ENCODE measurements at places on chromosomes 13 and 19.

DNA sequence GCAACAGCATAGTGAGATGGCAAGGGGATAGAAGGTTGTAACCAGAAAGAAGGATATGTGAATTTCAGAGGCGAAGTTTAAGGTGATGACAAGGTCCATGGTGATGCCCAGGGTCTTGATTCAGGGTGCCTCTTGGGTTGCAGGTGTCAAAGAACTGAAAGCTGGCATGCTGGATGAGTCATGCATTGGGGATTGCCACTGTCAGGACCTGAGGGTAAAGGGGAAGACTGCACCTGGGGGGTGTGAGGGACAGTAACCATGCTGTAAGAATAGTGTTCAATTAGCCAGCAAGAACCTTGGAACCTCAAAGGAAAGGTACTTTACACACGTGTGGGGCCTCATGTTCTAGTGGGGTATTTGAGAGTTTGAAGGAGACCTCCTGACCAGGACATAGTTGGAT, 279.6 kb downstream of the SLC7A1 start:
- no peak for DNase-seq

DNA sequence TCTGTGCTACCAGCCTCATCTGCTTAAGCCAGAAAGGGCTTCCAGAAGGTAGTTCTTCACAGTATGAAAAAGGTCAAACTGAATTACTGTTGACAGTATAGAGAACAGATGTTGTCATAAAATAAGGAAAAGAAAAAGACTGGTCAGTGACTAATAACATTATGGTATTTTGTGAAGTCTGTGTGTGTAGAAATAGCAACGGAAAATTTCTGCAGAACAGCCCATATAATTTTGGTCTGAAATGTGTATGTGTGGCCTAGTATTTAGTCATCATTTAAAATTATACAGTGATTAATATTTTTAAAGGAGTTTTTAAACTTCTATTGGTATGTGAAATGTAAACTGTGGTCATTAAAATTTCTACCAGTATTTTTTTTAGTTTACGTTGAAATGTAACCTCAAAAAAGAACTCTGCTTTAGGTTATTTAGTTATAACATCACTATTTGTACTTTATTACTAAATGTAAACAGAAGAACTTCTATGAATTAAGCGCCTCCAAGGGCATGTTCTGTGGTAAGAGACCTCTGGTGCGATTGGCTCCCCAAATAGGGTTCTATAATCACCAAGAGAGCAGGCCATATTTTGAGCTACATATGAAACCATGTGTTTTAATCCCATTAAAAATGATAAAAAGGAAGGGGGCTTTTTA, 3.3 kb upstream of the GPR183 start:
- no peak for DNase-seq

DNA sequence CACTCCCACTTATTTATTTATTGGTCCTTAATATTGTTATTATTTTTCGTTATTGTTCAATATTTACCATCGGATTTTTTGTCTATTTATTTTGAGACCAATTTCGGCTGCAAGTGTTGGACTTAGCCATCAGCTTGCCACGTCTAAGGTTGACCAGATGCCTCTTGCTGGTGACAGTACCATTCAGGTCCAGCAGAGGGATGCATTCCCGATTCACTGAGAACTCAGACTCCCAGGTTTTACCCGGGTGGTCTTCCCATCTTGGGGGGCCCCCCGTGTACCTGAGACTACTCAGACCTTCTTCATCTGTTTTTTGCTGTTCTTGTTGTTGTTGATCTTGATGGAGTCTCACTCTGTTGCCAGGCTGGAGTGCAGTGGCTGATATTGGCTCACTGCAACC, 1435.2 kb downstream of the UQCRFS1 start:
- DNase-seq = no peak

DNA sequence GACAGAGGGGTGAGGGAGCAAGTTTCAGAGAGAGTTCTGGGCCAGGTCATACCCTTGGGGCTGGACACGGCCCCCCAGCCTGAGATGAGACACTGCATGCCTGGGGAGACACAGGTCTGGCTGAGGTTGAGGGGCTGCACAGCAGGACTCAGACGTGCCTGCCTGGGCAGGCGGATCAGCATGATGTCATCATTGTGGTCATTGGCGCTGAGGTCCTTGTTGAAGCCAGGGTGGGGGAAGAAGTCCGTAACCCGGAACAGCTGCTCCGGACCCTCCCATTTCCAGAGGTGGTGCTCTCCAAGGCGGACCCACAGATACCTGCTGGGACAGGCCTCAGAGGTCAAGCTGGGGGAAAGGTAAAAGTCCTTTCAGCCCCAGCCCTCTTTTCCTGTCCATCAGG, 5.0 kb upstream of the KLK8 start:
- DNase-seq = no peak

DNA sequence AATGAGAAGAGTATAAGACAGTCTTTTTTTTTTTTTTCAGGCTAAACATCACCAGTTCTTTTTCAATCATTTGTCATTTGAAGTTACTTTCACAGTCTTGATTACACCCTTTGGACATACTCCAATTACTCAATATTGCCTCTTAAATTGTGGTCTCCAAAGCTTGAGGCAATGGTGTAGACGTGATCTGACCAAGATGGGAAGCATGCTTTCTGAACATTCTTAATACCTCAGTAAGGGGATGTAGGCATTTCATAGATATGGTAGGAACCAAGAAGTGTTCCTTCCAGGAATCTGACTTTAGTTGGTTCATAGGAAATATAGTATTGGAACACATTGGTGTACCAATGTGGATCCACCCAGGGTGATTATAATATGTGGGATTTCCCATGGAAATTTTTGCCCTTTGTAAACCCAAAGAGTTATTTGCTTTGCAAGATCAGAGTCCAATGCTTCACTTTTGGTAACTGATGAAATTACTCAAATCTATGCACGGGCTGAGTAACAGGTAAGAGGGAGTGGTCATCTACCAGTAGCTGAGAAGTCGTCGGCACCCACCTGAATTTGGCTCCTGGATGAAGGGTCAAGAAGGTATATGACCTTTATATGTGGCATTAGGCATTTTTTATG, 62.2 kb downstream of the ERCC5 start:
- DNase-seq = no peak

GRCh38 chr13:41670873-41671443, 213.6 kb downstream of the RGCC start:
- no peak for DNase-seq

DNA sequence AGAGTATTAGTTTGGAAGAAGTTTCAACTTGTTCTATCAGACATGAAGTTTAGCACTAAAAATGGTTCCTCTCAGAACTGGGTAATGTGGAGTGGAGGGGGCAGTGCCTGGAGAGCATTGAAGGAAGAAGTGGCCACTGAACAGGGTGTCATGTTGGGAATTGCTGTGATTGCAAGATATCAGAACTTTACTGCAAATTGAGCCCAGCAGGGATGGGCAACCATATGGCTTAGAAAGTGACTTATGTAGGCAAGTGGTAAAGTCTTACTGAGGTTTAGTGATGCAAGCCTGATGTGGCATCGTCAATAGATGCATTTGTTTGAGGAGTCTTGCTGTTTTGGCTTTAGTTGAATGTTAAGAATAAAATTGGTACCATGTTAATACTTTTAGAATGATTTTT, 31.7 kb downstream of the WASF3 start:
- no peak for DNase-seq

GRCh38 chr13:90867336-90867683, 480.2 kb upstream of the MIR17HG start:
- DNase-seq = peak; percentile 82

- no peak for DNase-seq
Observed at GRCh38 chr13:34025746-34026145, 207.8 kb downstream of the RFC3 start.

GRCh38 chr13:44363631-44364344, 9.8 kb upstream of the SERP2 start:
- DNase-seq = no peak

DNA sequence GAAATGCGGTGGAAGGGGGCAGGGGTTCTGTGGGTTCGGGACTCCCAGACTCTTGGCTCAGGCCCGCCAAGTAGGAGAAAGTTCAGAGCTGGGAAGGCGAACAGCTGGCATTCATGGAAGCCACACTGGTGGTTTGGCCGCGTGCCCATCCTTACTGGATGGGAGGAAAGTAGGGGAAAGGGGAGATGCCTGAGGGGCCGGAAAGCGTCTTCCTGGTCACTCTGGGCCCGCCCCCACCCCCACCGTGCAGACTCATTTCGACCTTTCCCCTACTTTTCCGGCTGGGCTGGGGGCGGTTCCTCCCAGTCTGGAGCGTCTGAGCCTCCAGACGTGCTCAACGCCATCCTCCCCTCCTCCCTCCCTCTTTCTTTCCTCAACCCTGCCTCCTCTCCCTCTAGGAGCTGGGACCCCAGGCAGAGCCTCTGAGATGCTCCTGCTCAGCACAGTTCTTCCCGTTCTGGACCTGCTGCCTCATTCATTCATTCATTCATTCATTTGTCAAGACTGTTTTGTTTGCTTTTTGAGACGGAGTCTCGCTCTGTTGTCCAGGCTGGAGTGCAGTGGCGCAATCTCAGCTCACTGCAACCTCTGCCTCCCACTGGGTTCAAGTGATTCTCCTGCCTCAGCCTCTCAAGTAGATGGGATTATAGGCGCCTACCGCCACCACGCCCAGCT, 3.5 kb downstream of the ANGPTL4 start:
- DNase-seq = peak; percentile 88

DNA sequence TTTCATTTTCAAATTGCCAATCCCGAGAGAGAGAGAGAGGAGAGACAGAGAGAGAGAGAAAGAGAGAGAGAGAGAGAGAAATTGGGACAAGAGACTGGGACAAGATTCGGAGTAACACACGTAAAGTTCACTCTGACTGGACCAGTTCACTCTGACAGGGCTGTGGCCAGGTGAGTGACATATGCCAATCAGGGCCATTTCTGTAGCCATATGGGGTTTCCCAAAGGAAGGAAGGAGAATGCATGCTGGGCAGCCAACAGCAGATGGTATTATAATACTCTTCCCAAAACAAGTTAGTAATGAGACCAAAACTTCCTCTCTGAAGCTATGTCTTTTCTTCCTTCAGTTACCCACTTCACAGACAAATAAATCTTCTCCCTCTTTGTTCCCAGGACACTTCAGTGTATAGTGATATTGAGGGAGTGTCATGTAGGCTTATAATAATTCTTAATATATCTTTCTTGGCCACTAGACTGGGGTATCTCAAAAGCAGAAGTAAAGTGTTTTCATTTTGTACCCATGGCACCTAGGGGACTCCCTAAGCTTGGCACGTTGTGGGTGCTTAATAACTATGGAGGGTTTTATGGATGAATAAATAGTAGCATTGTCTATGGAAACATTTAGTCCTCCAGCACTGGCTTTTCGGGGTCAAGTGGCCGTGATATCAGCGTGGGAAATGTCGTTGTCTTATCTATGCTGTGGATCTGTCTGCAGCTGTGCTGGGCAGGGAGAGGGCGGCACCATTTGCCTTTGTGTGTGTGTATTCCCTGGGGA, 51.6 kb downstream of the SERP2 start:
- DNase-seq = no peak

GRCh38 chr13:25691654-25692053, 319.9 kb downstream of the ATP8A2 start:
- no peak for DNase-seq

- no peak for DNase-seq
Observed at GRCh38 chr19:37654118-37654517, 1.1 kb downstream of the ZFP30 start.

GRCh38 chr13:110312339-110313031, 5.4 kb downstream of the COL4A2 start:
- DNase-seq = no peak

GRCh38 chr19:41588497-41589209, 12.7 kb downstream of the CEACAM21 start:
- DNase-seq = peak; percentile 33

GRCh38 chr13:49435992-49436391, 7.9 kb downstream of the CAB39L start:
- no peak for DNase-seq

DNA sequence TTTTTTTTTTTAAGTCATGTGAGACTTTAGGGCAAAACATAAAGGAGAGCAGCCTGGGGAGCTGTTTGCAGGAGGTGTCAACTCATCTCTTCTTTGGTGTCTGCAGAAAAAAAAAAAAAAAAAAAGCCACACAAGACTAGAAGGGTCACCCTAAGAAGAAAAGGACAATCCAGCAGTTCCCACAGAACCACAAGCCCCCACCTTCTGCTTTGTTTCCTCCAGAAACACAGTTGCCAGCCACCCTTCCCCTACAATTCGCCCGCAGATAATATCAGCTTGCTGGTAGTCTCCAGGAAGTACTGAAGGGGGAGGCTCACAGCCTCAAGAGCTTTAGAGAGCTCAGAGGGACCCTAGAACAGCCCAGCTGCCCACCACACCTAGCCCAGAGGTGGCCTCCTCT, 22.3 kb upstream of the ZBTB7A start:
- no peak for DNase-seq

- DNase-seq = no peak
Observed at GRCh38 chr19:46528601-46529590, 33.2 kb upstream of the PNMA8B start.

DNA sequence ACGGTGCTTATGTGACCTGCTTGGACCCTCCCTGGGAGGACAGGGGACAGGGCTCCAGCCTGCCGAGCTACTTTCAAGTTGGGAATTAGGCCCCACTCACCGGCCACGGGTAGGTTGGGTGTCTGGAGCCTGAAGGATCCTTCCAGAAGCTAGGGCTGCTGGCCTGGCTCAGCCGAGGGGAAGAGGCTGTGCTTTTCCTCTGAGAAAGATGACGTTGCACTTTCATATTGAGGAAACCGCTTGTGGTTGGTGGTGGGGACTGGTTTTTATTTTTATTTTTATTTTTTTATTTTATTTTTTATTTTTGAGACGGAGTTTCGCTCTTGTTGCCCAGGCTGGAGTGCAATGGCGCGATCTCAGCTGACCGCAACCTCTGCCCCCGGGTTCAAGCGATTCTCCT, at the start of gene TMEM150B:
TSS of gene TMEM150B (minus strand) at position 170 of the 400 bp plus-strand sequence. CDS start 4,305 bp downstream, outside the sequence.
- DNase-seq = no peak

All from mucosa of gallbladder (tissue), 1 donor.